ENCODE measurements at places on chromosomes 12 and 14.

- no peak for DNase-seq
These were observed 84.0 kb downstream of the CATSPERB start for GRCh38 chr14:91647856-91648255.

DNA sequence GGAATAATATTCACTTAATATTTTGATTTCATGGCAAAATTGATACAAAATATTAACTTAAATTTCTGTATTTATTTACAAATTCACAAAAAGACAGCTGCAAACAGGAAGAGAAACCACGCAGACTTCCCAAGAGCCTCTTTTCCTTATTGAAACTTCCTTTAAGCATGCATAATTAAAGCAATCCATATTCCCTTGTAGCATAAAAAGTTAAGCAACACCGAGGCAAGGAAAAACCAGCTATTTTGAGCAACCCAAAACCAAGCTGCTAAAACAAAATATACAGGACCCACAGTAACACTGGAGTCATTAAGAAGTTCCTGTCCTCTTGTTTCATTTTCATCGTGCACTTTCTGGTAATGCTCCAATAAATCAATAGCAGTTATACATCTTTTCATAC, 58.0 kb downstream of the EEA1 start:
- no peak for DNase-seq

GRCh38 chr14:50816395-50817047, 14.4 kb downstream of the NIN start:
- no peak for DNase-seq

DNA sequence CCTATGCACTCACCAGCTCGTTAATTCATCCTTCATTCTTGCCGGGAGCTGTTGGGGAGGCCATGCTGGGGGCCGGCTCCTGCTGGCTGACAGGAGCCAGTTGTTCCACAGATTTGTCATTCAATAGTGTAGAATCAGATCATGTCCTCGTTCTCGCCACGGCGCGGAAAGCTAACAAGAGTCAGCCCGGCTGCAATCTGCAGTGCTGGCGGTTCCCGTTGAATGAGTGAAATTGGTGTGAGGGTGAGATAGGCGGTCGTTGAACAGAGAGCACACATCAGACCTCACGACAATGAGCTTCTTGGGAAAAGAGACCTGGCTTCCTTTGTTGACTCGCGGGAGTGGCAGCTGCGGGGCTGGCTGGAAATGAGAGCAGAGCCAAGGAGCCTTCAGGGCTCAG, 57.5 kb downstream of the KIF26A start:
- DNase-seq, result no peak

Data from activated T-cell treated with anti-CD3 and anti-CD28 coated beads, Interleukin-2, amount 50 U/mL, for 4 hours (primary cell).